Brain (organoid and tissue), 16 donors: ENCODE measurements at places on chromosomes 7 and 10. TPM values are rescaled to one million over a fixed set of nuclear protein-coding genes. Genes with fewer than 3 reads are reported as not detected.

Gene NXPH1
- polyA plus RNA-seq: 5.5 TPM

Gene FXYD4
- polyA plus RNA-seq: 3.4 TPM

Gene FGFR2
- polyA plus RNA-seq: 88.5 TPM

Gene SEMA3C
- 3.3 TPM for polyA plus RNA-seq

DNA sequence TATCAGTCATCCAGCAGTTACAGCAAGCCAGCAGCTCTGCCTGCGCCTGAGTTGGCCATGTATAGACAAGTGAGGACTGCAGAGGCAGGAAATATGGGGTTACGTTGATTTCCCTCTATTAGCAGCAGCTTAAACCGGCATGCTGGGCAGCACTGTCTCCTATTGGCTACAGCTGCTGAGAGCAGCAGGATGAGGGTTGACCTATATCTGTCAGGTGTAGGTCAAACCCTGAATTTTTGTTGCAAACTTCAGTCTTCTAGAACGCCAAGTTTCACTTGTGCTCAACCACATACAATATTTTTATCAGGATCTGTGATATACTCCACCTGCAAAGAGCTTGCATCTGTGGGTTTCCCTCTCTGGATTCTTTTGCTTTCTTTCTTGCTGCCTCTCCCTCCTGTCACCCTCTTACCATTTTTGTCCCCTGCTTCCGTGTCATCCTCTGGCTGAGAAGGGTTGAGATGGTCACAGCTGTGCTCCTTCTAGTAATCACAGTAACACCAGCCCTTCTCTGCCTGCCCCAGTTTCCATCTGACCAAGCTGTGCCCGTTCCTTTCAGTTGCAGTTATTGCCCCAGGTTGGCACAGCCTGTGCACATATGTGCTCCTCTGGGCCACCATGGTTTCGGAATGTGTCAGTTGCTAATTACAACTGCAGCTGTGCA is 23.8 kb upstream of the GLCCI1 start:
- DNase-seq: peak; percentile 6

- no peak for DNase-seq
These were observed 51.5 kb downstream of the LRRC4 start for GRCh38 chr7:127979728-127980126.

GRCh38 chr10:112526906-112527305 is 79.9 kb downstream of the VTI1A start:
- peak; percentile 47 for DNase-seq

GRCh38 chr7:14235056-14235455 is 245.6 kb upstream of the ETV1 start:
- DNase-seq: peak; percentile 52

GRCh38 chr10:6647811-6648526 is 67.9 kb upstream of the PRKCQ start:
- no peak for DNase-seq

DNA sequence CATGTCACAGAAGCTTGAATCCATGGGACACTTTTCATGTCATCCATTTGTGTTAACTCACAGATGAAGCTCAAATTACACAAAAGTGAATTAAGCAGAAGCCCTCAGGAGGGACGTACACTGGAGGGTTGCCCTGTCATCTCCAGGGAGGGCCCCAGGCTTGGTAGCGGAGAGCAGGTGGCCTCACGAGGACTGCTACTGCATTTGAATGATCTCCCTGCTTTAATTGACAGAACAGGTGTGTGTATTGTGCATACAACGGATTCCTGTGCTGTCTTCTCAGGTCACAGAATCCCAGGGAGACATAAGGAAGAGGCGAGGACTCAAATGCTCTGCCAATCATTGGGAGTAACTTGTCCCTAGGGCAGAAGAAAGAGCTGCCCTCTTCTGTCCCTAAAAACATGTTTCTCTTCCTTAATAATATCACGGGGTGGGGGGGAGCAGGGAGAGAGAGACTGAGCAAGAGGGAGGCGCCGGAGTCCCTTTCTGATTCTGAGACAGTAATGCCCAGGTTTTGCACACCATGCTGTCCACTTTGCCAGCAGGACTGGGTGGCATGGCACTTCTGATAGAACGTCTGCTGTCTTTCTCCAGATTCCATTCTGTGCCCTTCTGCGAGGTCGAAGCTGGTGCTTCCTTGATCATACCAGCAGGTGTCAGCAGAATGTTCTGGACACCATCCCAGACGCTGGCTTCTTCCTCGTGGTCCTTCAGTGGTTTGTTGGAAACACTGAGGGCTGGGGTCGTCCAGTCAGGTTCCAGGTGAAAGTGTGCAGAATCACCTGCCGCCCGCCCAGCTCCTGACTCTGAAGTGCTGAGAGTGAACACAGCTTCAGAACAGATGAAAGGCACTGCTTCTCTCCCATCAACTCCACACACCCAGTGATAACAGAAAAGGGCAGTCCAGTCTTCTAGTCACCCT is 26.2 kb upstream of the RASGEF1A start:
- peak; percentile 87 for DNase-seq

DNA sequence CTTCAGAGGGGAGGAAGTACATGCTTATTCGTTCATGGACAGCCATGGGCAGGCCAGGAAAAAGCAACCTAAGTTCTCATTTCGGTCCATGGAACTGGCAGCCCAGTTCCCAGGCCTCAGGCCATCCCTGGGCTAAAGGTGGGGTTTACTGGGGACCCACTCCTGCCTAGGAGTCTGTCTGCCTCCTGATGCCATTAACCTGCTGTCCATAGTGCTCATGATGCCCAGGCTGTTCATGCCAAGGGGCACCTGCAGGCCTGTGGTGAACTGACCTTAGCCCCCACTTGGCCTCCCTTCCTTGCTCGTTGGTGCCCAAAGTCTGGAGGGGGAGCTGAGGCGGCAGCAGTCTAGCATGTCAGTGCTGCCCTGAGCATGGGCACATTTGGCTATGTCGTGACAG is 450.2 kb upstream of the MBL2 start:
- DNase-seq: no peak
